ENCODE measurements at places on chromosomes 3 and 15. TPM values are rescaled to one million over a fixed set of nuclear protein-coding genes. Genes with fewer than 3 reads are reported as not detected.
A peak's percentile ranks its signal among the peaks of the same experiment; 100 is the strongest.

ATP10A gene
- 0.13 TPM for total RNA-seq

- H3K27me3 ChIP-seq, result no peaks in the 10 kb centered on the region
- H3K4me1 ChIP-seq, result no peaks in the 10 kb centered on the region
- no peak overlapping the region for H3K27ac ChIP-seq
Observed at GRCh38 chr3:173065543-173065981, 75.5 kb downstream of the SPATA16 start.

ATP13A5 gene
- 0.23 TPM for total RNA-seq

- H3K4me1 ChIP-seq, result no peaks in the 10 kb centered on the region
- H3K27ac ChIP-seq, result no peak overlapping the region
- H3K4me3 ChIP-seq, result no peak overlapping the region
Observed at GRCh38 chr3:150132101-150132749, 161.5 kb upstream of the PFN2 start.

DNA sequence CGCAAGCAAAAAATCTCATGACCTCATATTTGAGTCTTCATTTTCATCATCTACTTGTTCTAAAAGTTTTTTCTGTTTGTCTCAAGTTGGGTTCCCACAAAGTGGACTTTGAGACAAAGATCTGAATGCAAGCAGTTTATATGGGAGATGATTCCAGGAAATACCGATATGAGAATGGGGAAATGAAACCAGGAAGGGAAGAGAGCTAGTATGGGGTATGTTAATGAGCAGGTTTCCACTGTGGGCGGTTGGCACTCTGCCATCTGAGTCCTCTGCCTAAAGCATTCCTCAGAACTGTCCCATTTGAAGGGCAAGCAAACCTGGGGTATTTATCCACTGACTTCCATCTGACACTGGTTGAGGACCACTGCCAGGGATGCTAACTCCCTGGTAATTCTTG is 8.8 kb downstream of the ADPRH start:
- no peak for DNase-seq
- no peaks in the 10 kb centered on the region for H3K27me3 ChIP-seq
- no peak overlapping the region for H3K27ac ChIP-seq
- H3K4me1 ChIP-seq, result peaks cover 12% of the 10 kb centered on the region
- no peak overlapping the region for H3K4me3 ChIP-seq

DNA sequence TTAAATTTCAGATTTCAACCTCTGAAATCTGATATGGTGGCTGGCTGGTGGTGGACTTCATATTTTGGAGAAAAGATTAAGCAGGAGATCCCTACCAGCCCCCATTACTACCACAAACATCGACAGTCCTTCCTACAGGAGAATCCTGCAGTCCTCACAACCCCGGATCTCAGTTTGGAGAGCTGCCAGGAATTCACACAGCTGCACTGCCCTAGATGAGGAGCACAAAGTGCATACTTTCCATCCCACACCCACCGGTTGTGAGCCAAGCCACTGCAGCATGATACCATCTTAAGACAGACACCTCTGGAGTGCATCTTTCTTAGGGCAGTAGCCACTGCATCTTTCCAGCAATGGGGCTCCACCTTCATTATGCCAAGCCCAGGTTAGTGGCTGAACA is 185.5 kb upstream of the GPR149 start:
- peaks cover 2% of the 10 kb centered on the region for H3K27me3 ChIP-seq
- H3K4me1 ChIP-seq, result peaks cover 6% of the 10 kb centered on the region
- H3K4me3 ChIP-seq, result no peak overlapping the region
- no peak for DNase-seq

TRH gene
- 0.49 TPM for total RNA-seq

DNA sequence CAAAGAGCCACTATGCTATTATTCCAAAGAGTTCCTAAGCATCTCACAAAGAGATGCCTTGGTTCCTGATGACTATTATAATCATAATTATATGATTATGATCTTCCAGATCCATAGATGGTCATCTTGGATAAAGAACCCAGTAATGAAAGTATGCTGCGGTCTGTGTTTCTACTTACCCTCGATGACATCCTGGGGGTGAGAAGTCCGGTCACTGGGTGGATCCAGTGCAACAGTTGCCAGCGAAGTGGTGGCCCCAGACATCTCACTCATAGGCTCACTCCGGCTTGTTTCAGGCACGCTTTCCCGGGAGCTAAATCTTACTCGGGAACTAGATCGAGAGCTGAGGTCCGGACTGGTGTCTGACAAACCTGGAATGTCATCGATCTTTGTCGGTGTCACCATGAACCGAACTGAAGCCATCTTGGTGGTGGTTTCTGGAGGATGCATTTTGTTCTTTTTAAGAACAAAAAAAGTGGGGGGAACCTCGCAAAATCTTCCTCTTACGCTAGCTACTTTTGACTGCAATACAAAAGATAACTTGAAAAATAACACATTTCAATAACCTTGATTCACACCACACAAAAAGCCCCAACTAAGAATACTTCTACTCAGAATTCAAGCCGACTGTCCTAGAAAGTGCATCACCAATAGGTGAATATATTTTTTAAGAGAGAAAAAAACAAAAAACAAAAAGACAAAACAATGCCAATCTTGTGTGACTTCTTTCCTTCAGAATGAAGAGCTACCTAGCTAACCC is 1.2 kb downstream of the SLC12A6 start:
- H3K4me1 ChIP-seq, result peaks cover 10% of the 10 kb centered on the region
- peak overlapping the region; percentile 96 for H3K4me3 ChIP-seq
- H3K36me3 ChIP-seq, result peaks cover 7% of the 10 kb centered on the region
- peaks cover 1% of the 10 kb centered on the region for H3K27me3 ChIP-seq
- peak overlapping the region; percentile 70 for H3K27ac ChIP-seq

- no peak overlapping the region for H3K27ac ChIP-seq
- no peak overlapping the region for H3K4me3 ChIP-seq
- no peaks in the 10 kb centered on the region for H3K27me3 ChIP-seq
- peaks cover 5% of the 10 kb centered on the region for H3K4me1 ChIP-seq
Observed at GRCh38 chr3:98721776-98722175, 41.4 kb upstream of the ST3GAL6 start.

GOLGA6L4 gene
- total RNA-seq, result 8.3 TPM

GRCh38 chr15:37372064-37372463 is 271.7 kb upstream of the MEIS2 start:
- no peaks in the 10 kb centered on the region for H3K4me1 ChIP-seq
- no peak overlapping the region for H3K27ac ChIP-seq
- no peaks in the 10 kb centered on the region for H3K36me3 ChIP-seq
- H3K4me3 ChIP-seq, result no peak overlapping the region

GRCh38 chr15:94164202-94164807 is 67.1 kb upstream of the MCTP2 start:
- H3K36me3 ChIP-seq, result no peaks in the 10 kb centered on the region
- H3K27ac ChIP-seq, result no peak overlapping the region
- H3K27me3 ChIP-seq, result peaks cover 1% of the 10 kb centered on the region
- no peaks in the 10 kb centered on the region for H3K4me1 ChIP-seq
- DNase-seq, result peak; percentile 70
- no peak overlapping the region for H3K4me3 ChIP-seq

- H3K27ac ChIP-seq, result no peak overlapping the region
- peaks cover 14% of the 10 kb centered on the region for H3K36me3 ChIP-seq
- H3K4me1 ChIP-seq, result peaks cover 5% of the 10 kb centered on the region
Observed at GRCh38 chr3:195061756-195062655, 209.0 kb downstream of the XXYLT1 start.

- DNase-seq, result no peak
- H3K27ac ChIP-seq, result no peak overlapping the region
- no peak overlapping the region for H3K4me3 ChIP-seq
- no peaks in the 10 kb centered on the region for H3K36me3 ChIP-seq
- H3K4me1 ChIP-seq, result peaks cover 5% of the 10 kb centered on the region
Observed at GRCh38 chr3:130414457-130414856, 69.0 kb downstream of the COL6A5 start.

- H3K27me3 ChIP-seq, result peaks cover 3% of the 10 kb centered on the region
- DNase-seq, result peak; percentile 16
- peaks cover 25% of the 10 kb centered on the region for H3K36me3 ChIP-seq
- H3K4me3 ChIP-seq, result peak overlapping the region; percentile 93
- peaks cover 27% of the 10 kb centered on the region for H3K4me1 ChIP-seq
- peak overlapping the region; percentile 18 for H3K27ac ChIP-seq
Observed at GRCh38 chr3:10248984-10249748, 907 bp downstream of the TATDN2 start.

- H3K27me3 ChIP-seq, result peaks cover 1% of the 10 kb centered on the region
- H3K36me3 ChIP-seq, result no peaks in the 10 kb centered on the region
- peak within 1 kb of the TSS; percentile 51 for H3K4me3 ChIP-seq
- no peak for DNase-seq
Observed at GRCh38 chr3:12158387-12159226, at the start of gene TIMP4. TSS of gene TIMP4 (minus strand) at chr3:12158912. CDS start at chr3:12158840, 72 bp downstream.

GRCh38 chr15:40618023-40618422 is 24.0 kb downstream of the KNL1 start:
- no peak overlapping the region for H3K4me3 ChIP-seq
- H3K4me1 ChIP-seq, result no peaks in the 10 kb centered on the region
- no peak for DNase-seq
- H3K27ac ChIP-seq, result no peak overlapping the region
- H3K36me3 ChIP-seq, result no peaks in the 10 kb centered on the region
